GM23338 (cell line): ENCODE measurements at places on chromosomes 3 and 15. TPM values are rescaled to one million over a fixed set of nuclear protein-coding genes. Genes with fewer than 3 reads are reported as not detected.

MAP4 gene
- 103 and 108 TPM in 2 replicates for total RNA-seq

- no peaks in the 10 kb centered on the region for H3K27me3 ChIP-seq
- peak; percentile 78 for DNase-seq
- H3K4me1 ChIP-seq: no peaks in the 10 kb centered on the region
- H3K27ac ChIP-seq: no peak overlapping the region
- no peak overlapping the region for H3K4me3 ChIP-seq
- no peaks in the 10 kb centered on the region for H3K36me3 ChIP-seq
These were observed 26.4 kb upstream of the LAMP3 start for GRCh38 chr3:183188895-183189462.

GRCh38 chr3:179884136-179884535, 152.6 kb downstream of the PEX5L start:
- DNase-seq: no peak
- peaks cover 32% of the 10 kb centered on the region for H3K4me1 ChIP-seq
- no peaks in the 10 kb centered on the region for H3K27me3 ChIP-seq
- H3K4me3 ChIP-seq: no peak overlapping the region
- H3K36me3 ChIP-seq: no peaks in the 10 kb centered on the region
- no peak overlapping the region for H3K27ac ChIP-seq

GRCh38 chr15:67040277-67040676, 25.1 kb upstream of the SMAD3 start:
- DNase-seq: no peak
- no peaks in the 10 kb centered on the region for H3K27me3 ChIP-seq
- no peak overlapping the region for H3K4me3 ChIP-seq
- H3K4me1 ChIP-seq: peaks cover 33% of the 10 kb centered on the region
- H3K27ac ChIP-seq: no peak overlapping the region

CFAP92 gene
- 1.6 and 2.1 TPM in 2 replicates for total RNA-seq

DNA sequence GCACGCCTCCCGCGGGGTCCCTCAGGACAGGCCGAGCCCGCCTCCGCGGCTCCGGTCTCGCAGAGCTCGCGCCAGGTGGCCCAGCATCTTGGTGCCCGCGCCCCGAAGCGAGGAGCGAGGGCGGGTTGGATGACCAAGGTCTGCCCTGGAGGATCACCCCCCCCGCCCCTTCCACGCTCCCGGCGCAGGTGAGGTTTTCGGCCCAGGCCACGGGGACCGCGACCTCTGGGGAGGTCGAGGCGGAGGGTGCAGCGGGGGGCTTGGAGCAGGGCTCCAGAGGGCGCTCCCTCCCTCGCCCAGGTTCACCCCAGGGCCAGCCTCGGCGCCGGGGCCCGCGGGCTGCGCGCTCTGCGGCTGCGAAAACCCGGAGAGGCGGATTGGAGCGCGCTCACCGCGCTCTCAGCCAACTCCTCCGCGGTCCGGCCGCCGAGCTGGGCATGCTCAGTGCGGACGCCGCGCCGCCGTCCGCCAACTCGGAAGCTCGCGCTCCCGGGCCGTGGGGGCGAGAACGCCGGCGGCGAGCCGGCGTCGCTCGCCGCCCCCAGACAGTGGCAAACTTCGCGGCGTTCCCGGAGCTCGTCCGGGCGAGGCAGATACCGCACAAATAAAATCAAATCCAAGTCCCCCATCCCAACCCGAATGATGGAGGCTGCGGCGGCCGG, at the start of gene MED12L:
MED12L (plus strand) TSS at position 438 of the 662 bp plus-strand sequence. CDS start 1,263 bp downstream, outside the sequence.
- peak within 1 kb of the TSS; percentile 83 for H3K4me3 ChIP-seq
- H3K4me1 ChIP-seq: peaks cover 41% of the 10 kb centered on the region
- peak; percentile 86 for DNase-seq
- peak within 1 kb of the TSS; percentile 85 for H3K27ac ChIP-seq
- H3K27me3 ChIP-seq: peaks cover 24% of the 10 kb centered on the region

DNA sequence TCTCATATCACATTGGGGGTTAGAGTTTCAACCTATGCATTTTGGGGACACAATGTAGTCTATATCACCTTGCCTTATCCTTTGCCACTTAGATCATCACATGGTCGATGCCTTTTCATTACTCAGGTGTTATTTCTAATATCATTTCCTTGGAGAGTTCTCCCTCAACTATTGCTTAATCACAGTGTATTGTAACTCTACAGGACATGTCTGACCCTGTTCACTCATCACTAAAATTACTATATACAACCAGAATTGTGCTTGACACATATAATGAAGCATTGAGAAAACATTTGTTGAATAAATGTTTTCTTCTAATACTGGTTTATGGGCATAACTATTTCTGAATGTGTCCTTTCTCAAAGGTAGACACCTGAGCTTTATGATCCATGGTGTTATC, 207.4 kb downstream of the EPHA6 start:
- no peak for DNase-seq
- no peaks in the 10 kb centered on the region for H3K4me1 ChIP-seq
- H3K36me3 ChIP-seq: no peaks in the 10 kb centered on the region
- no peaks in the 10 kb centered on the region for H3K27me3 ChIP-seq

GRCh38 chr3:123790254-123791072, 93.7 kb downstream of the MYLK start:
- no peaks in the 10 kb centered on the region for H3K36me3 ChIP-seq
- no peak overlapping the region for H3K27ac ChIP-seq
- no peak overlapping the region for H3K4me3 ChIP-seq
- no peaks in the 10 kb centered on the region; the same call in 1 of the 2 replicates for H3K4me1 ChIP-seq

DNA sequence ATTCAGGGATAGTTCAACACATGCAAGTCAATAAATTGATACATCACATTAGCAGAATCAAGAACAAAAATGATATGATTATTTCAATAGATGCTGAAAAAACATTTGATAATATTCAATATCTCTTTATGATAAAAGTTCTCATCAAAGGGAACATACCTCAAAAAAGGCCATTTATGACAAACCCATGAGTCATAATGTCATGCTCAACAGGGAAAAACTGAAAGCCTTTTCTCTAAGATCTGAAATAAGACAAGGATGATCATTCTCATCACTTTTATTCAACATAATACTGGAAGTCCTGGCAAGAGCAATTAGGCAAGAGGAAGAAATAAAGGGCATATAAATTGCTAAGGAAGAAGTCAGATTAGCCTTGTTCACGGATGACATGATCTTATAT, 54.1 kb upstream of the TMEM158 start:
- H3K27ac ChIP-seq: no peak overlapping the region
- no peak overlapping the region for H3K4me3 ChIP-seq
- no peaks in the 10 kb centered on the region for H3K36me3 ChIP-seq
- no peak for DNase-seq
- peaks cover 7% of the 10 kb centered on the region for H3K4me1 ChIP-seq
- no peaks in the 10 kb centered on the region for H3K27me3 ChIP-seq

LRRC31 gene
- not detected in 2 replicates for total RNA-seq

- no peaks in the 10 kb centered on the region for H3K36me3 ChIP-seq
- H3K4me3 ChIP-seq: no peak overlapping the region
- DNase-seq: no peak
- 0 out of 2 replicates have a peak, but pooled peaks cover 9% of the 10 kb centered on the region for H3K4me1 ChIP-seq
- H3K27ac ChIP-seq: no peak overlapping the region
- H3K27me3 ChIP-seq: no peaks in the 10 kb centered on the region
These were observed 56.5 kb downstream of the SMAD3 start for GRCh38 chr15:67121644-67122605.

- DNase-seq: peak; percentile 93
- H3K27ac ChIP-seq: no peak overlapping the region
- no peaks in the 10 kb centered on the region for H3K36me3 ChIP-seq
- no peak overlapping the region for H3K4me3 ChIP-seq
These were observed 394.5 kb upstream of the RARB start for GRCh38 chr3:25033407-25034029.

ADGRG7 gene
- not detected in 2 replicates for total RNA-seq

TMCO5A gene
- total RNA-seq: not detected in 2 replicates

DNA sequence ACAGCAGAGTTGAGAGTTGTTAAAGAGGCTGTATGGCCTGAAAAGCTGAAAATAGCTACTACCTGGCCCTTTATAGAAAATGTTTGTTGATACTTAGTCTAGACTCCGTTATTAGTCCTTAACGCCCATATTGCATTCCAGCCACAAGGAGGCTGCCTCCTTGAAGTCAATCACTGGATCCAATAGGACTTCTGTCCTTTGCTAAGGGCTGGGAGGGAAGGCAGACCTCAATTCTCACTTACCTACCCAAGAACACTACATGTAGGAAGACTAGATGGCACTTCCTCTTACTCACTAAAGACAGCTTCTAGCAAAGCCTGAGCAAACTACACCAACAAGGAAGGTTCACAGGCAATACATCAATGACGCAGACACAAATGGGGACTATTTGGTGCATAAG, 139.5 kb upstream of the HACD2 start:
- no peaks in the 10 kb centered on the region for H3K4me1 ChIP-seq
- no peak overlapping the region for H3K27ac ChIP-seq
- DNase-seq: peak; percentile 78
